ENCODE measurements at places on chromosomes 6 and 20.

- no peak for DNase-seq
Observed at GRCh38 chr20:4962241-4962855, 39.0 kb downstream of the SLC23A2 start.

DNA sequence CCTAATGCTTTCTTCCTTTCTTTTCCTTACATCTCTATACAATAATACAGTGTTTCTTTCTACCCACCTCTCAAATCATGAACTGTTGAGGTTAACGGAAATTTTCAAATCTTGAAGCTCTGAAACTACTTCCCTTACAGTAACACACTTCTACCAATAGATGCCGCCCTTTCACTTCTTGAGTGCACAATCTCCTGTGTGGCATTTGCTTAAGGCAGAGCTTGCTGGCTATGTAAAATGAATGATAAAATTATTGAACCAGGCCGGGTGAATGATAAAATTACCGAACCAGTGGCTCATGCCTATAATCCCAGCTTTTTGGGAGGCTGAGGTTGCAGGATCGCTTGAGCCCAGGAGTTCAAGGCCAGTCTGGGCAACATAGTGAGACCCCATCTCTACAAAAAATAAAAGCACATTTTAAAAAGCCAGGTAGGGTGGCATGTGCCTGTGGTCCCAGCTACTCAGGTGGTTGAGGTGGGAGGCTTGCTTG lies 56.8 kb downstream of the KCNS1 start:
- DNase-seq, result no peak

DNA sequence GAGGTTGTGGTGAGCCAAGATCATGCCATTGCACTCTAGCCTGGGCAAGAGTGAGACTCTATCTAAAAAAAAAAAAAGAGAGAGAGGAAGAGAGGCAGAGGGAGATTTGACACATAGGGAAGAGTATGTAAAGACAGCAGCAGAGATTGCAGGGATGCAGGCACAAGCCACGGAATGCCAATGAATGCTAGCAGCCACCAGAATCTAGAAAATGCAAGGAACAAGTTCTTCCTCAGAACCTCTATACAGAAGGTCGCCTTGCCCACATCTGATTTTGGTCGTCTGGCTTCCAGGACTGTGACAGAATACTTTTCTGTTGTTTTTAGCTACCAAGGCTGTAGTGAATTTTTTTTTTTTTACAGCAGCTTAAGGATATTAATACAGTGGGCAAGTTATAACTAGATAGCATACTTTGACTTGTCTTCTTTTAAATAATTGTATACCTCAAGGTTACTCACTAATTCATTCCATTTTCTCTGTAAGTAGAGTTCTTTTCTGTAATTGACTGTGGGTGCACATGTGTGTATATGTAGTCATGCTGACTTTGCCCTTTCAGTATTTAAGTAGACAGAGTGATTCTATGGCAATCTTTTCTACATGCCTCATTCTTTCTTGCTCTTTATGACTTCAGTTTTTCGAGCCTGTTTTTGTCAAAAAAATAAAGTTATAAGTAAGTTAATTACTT lies 402.2 kb downstream of the GJA1 start:
- DNase-seq, result no peak

- DNase-seq, result no peak
Observed at GRCh38 chr6:144654506-144654905, 369.4 kb downstream of the UTRN start.

DNA sequence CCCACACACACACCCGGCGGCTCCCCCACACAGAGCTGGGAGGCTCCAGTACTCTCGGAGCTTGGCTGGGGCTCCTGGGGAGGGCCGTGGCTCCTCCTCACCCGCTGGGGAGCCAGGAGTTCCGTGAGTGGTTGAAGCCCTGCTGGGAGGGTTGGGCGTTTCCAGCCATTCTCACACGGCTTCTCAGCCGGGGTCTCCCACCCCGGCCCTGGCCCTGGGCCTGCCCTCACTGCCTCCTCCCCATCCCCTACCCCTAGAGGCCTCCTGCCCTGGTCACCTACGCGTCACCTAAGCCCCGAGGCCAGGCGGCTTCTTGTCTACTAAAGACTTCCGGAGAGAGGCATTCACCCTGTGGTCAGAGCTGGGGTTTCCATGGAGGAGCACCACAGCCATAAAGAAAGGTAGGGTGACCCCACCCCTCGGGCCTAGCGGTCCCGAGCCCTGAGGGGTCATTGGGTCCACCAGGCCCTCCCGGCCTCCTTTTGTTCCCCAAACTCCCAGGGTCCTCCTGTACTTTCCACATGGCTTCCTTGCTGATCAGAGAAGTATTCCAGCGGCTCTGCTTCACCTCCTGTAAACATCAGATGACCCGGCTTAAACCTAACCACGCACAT lies 99.3 kb downstream of the TTLL2 start:
- DNase-seq, result no peak

- no peak for DNase-seq
Observed at GRCh38 chr20:4870906-4871305, 130.4 kb downstream of the SLC23A2 start.

- no peak for DNase-seq
Observed at GRCh38 chr20:1881240-1881835, 13.9 kb upstream of the SIRPA start.
